ENCODE measurements at places on chromosomes 6 and 20.

DNA sequence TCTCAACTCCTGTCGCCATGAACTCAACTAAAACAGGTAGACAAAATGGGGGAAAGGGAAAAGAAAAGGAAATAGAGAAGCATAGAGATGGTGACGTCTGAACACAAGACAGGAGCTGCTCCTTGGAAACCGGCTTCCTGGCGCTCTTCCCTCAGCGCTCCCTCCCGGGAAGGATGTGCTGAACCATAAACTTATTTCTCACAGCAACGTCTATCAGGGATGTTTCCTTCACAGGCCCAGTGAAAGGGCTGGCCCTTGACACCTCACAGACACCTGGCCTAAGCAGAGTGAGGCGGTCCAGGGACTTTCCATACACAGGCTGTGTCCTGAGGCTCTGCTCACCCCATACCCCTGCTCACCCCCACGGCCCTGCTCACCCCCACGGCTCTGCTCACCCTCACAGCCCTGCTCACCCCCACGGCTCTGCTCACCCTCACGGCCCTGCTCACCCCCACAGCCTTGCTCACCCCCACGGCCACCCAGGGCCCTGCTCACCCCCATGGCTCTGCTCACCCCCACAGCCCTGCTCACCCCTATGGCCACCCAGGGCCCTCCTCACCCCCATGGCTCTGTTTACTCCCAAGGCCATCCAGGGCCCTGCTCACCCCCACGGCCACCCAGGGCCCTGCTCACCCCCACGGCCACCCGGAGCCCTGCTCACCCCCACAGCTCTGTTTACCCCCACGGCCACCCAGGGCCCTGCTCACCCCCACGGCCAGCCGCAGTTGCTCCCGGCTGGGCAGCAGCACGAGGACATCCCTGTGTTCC, 653 bp downstream of the FRMD1 start:
- no peak for DNase-seq

GRCh38 chr6:18090349-18090786, 32.1 kb downstream of the NHLRC1 start:
- DNase-seq = no peak

GRCh38 chr6:50785921-50786320, 32.8 kb upstream of the TFAP2B start:
- no peak for DNase-seq

GRCh38 chr6:158381214-158381613, 68.9 kb downstream of the TULP4 start:
- DNase-seq = no peak

Measured in fibroblast of skin of scalp (primary cell).